ENCODE measurements at places on chromosomes 3 and 15.
A peak's percentile ranks its signal among the peaks of the same experiment; 100 is the strongest.

DNA sequence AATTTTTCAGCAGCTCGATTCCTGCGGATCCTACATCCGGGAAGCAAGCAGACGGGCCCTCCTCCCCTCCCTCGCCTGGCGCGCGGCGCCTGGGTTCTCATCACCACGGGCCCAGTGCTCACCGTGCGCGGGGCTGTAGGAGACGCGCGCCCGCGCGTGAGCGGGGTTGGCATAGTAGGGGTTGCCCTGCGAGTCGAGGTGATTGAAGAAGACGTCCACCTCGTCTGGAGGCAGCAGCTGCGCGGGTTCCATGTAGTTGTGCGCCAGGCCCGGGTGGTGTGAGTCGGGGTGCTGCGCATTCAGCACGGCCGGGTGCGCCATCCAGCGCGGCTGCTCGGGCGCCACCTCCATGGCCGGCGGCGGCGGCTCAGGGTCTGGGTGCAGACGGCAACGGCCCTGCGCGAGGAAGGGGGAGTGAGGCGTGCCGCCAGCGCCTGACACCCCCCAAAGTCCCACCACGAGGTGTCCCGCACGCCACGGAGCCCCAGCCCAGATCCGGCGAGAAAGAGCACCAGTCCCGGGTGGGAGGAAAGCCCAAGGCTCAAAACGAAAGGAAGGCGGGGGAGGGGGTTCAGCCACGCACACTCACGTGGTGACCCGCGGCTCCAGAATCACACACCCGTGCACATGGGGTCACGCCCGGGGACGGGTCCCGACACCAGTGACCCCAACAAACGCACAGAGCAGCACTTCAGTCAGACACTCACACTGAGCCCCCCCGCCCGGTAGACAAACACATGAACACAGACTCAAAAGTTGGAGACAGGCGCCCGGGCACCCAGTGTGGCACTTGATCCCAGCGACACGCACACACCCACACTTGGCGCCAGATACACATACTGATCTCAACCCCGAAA, 6.1 kb downstream of the GATA2 start:
- no peak for DNase-seq

DNA sequence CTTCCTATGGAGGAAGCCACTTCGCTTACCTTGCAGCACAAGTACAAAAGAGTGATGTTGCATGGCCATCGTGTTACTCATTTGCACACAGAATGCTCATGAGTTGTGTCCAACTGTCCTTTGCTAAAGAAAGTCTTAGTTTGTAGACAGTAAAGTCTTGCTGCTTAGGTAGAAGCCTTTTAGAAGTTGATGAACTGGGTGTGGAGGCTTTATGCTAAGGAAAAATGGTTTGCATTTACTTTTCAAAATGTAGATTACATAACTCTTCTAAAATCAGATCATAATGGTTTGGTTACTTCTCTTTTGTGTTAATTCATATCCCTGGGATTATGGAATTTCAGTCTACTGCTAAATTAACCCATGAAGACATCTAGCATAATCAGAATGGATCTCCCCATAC, 84.5 kb upstream of the FLNB start:
- no peak for DNase-seq

GRCh38 chr15:37698679-37699078, 235.8 kb upstream of the TMCO5A start:
- DNase-seq, result no peak

GRCh38 chr3:16026753-16027152, 147.7 kb upstream of the GALNT15 start:
- DNase-seq, result no peak

GRCh38 chr15:79083154-79083553, 7.4 kb downstream of the RASGRF1 start:
- no peak for DNase-seq

DNA sequence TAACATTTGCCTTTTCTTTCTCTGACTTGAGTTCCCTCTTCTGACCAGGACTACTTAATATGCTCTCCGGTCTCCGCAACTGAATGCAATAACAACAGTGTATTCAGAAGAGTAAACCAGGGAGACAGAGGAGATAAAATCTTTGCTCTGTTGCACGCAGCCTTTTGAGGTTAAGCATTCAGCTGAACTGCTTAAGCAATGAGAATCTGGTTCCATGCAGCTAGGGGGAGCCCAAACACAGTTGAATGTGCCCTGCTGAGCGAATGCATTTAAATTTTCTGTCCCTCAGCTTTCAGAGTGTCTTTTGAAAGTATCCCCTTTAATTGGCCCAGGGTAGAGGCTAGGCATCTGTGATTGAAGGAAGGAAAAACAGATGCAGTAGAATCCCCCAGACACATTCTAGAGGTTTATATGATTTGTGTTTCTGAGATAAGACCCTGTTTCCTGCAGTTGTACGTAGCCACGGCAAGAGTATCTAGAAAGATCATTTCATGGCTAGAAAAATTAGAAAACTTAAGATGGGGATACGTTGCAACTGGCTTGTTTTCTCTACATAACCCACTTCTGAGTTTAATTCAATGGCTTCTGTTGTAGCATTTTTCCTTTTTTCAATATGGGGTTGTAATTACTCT, 309.6 kb downstream of the TUSC7 start:
- peak; percentile 85 for DNase-seq

DNA sequence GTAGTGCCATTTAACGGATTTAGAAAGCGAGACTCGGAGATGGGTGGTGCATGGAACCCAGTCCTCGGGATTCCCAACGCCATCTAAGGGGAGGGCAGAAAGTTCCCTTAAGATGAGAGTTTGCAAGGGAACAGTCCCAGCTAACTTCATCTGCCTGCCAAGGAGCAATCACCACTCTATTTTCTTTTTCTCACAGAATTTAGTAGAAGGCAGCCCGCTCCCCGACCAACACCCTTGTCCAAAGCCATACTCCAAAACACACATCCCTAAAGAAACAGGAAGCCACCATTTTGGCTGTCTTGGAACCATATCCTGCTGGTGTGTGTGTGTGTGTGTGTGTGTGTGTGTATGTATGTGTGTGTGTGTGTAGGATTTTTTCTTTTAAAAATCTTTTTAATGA, 7.1 kb upstream of the FGD5 start:
- no peak for DNase-seq

DNA sequence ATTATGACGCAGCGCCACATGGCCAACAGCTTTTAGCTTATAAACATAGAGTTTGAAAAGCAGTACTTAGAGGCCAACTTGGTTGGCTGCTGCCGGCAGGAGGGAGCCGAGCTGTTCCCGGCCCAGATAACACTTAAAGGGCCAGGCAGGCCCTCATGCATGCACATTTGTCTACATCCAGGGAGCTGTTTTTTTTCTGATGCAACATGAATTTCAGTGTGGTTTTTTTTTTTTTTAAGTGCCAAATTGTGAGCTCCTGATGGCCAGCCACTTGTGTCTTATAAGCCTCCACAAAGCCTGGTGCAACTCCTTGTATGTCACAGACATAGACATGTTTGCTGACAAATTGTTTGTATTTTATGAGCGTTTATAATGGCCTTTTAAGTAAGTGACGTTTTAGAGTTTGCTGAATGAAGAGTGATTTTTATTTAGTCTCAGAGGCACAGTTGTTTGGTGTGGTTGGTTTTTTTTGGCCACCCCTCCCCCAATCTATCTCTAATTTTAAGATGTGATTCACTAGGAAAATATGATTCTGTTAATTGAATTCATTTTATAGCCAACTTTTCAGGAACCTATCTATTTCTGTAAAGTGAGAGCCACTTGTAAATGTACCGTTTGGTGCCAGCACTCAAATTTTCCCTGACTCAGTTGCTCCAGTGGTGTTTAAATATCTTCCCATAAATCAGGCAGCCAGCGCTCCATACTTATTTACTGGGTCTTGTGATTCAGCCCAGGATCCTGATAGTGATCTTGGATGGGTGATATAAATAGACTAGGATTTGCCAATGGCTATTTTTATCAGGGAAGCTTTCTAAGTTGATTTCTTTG, 134.3 kb downstream of the VGLL4 start:
- no peak for DNase-seq

DNA sequence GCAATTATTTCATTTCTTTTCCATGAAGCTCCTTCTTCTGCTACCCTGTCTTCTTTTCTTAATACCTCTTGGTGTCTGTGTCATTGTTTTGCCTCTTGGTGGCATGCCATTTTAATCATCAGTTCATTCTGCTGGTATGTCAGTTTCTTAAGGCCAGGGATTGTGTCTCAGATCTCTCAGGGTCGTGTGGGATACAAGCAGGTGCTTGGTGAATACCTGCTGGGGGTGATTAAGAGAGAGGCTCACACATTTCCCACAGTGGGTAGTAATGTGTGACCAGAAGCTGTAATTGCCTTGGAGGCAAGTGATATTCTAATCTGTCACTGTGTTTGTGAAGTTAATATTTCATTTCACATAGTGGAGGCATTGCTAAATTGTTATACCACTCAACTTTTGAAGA, 361.4 kb upstream of the TRIM42 start:
- DNase-seq, result no peak
